ENCODE measurements at places on chromosomes 12 and 14.

DNA sequence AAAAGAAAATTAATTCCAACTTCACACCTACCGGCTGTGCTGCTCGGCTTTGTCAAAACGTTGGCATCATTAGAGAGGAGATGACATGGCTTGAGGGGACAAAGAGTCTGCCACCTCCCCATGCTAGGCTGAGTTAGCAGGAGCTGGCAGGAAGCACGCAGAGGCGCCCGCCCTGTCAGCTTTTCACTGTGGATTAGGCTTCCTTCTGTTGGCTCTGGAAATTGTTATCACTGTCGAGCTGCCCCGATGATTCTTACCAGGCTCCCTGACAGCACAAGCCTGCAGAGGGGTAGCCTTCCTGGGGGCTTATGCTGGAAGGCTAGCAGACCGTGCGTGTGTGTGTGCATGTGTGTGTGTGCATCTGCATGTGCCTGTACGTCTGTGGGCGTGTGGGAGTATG is 490.9 kb upstream of the TBX3 start:
- DNase-seq = no peak

GRCh38 chr12:115147916-115148315 is 463.9 kb upstream of the TBX3 start:
- no peak for DNase-seq

DNA sequence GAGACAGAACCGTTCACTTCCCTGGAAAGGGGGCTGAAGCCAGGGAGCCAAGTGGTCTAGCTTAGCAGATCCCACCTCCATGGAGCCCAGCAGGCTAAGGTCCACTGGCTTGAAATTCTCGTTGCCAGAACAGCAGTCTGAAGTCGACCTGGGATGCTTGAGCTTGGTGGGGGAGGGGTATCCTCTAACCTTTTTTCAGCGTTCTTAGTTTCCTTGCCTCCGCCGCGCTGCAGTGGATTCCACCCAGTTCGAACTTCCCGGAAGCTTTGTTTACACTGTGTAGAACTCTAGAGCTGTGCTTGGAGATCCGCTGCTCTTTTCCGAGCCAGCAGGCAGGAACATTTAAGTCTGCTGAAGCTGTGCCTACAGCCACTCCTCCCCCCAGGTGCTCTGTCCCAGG is 45.2 kb upstream of the FKBP4 start:
- no peak for DNase-seq

DNA sequence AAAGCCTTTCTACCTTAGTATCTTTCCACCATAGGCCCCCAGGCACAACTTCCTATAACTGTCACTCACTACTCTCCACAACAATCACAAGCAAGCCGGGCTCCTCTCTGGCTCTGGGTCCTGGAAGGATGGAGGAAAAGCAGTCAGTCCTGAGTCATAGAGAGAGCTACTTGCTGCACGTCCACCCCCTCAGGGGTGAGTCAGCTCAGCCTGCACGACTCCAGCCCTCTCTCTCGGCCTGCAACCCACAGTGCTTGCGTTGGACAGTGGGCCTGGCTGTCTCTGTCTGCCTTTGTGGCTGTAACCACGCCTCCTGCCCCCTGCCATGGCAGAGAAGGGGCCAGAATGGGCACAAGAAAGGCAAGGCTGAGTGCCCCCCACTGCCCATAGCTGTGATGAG is 154.1 kb upstream of the FKBP4 start:
- peak; percentile 94 for DNase-seq

DNA sequence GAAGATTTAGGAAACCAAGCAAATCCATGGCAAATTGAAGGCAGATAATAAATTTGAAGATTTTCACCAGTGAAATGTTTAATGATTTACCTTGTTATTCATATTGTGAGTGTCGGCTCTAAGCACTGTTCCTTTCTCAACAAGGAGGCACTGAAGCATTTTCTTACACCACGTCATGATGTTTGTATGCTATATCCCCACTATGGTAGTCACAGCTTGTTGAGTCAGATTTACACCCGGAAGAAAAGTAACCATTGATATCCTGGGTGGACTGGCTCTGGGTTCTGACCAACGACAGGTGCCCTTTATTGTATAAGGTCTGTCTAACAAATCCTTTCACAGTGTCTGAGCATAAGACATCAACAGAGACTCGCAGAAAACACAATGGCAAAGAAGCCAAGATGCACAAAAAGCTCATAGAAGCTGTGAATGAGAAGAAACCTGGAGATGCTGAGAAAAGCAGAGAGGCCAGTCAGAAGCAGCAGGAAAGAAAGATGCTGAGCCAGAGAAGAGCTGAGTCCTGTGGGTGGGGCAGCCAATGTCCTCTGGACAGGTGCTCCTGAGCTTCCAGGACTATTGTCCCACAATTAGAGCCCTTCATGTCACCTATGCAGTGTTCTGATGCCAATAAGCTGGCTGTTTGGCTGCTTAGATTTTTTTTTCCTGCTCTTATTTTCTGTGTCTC is 49.7 kb upstream of the ARHGAP5 start:
- DNase-seq = peak; percentile 44

- peak; percentile 49 for DNase-seq
Measured at GRCh38 chr12:42326541-42327226, 717 bp downstream of the PPHLN1 start.

DNA sequence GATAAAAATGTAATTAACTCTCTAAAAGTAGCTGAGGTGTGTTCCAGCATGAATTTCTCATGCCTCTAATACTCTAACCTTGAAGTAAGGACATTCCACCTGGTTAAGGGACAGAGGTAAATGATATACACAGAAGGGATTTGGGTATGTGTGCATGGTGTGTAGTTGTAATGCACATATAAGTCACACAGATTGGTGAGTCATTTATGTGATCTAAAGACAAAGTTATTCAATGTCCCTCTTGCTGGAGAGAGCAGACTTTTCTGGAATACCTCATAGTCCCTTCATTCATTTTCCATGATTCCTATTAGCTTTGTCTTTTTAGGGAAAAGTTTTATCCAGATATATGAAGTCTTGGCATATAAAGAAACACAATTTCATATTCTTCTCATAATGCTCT is 234.9 kb downstream of the SNAPC1 start:
- no peak for DNase-seq

DNA sequence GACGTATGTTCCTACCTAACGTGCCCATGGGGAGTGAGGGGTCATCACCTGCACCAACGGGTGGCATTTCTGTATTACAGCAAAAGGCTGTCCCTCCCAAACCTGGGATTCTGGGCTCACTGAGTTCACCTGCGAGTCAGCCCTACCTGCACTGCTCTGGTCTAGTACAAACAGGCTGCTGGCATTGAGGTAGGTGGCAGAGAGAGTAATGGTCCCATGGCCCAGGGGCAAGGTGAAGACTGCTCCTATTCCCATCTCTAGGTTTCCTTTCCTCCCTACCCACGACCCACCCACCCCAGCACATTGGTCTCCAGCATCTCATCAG is 421 bp downstream of the SUOX start:
- DNase-seq = no peak

DNA sequence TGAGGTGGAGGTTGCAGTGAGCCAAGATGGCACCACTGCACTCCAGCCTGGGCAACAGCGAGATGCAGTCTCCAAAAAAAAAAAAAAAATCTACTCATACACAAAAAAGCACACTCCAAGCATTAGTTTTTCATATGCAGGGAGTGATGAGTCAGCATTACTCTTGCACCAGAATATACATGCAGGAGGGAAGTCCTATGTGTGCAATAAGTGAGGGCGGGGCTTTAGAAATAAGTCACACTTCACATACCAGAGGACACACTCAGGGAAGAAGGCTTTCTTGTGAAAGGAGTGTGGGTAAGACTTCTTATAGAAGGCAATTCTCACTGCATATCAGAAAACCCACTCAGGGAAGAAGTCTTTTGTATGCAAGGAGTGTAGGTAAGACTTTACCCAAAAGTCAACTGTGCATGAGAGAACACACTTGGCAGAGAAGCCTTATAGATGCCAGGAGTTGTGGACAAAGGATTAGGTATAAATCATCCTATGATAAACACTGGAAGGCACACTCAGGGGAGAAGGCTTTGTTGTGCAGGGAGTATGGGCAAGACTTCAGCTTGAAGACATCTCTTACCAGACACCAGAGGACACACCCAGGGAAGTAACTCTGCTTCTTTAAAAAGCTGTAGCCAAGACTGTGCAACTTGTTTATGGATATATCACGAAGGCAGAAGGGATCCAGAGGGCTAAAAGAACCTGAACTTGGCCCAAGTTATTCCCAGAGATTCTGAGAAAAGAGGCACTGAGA is 50.5 kb downstream of the ATF7 start:
- DNase-seq = peak; percentile 51

DNA sequence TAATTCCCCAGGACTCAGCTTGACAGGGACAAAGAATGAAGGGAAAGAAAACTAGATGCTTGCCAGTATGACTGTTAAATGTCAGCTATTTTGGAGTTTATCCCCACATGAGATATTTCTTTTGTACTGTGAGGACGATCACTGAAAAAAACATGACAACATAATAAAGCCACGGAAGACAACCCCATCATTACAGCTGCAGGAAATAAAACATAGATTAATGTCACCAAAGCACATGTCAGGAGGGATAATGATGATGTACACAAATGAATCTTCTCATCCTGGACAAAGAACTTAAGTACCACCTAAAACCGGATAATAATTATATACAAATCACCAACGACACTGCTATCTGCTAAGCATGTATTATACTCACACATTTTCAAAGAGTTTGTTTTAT is 84.6 kb upstream of the GRIP1 start:
- no peak for DNase-seq
